Left forelimb (tissue), 1 donor: ENCODE measurements at places on chromosomes 5 and 9.

DNA sequence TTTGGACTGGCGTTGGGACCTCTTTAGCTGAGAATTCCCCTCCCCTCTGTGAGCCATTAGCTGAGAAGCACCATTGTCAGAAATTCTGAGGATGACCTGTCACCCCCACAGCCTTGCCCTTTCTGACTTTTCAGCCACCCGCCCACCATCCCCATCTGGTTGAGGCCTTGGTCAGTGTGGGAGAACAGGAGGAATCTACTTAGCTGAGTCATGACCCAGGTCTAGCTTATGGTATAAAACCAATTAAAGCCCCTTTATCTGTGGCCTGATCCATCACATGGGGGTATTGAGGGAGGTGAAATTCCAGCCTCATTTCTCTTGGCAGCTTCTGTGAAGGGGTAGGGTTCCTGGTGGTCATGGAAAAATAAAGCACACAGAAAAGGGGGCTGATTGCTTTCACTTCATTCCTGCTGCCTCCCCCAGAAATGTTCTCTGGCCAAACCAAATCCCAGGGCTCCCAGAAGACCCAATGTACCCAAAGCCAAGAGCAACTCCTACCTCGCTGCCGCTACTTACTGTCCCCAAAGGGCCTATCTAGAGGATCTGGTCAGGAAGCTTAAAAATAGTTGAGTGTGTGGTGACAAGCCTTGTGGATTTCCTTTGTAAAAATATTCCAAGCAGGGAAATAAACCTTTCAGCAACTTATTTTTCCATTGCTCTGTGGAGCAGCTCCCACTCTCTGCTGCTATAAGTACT is 174.8 kb upstream of the TNC start:
- DNase-seq: no peak

GRCh38 chr9:131559421-131560000 is 14.2 kb downstream of the PRRT1B start:
- DNase-seq: no peak

GRCh38 chr5:6713274-6714225 is at the start of gene TENT4A:
TENT4A (plus strand) TSS chr5:6713432; CDS start chr5:6713984, 552 bp downstream.
- DNase-seq: no peak

DNA sequence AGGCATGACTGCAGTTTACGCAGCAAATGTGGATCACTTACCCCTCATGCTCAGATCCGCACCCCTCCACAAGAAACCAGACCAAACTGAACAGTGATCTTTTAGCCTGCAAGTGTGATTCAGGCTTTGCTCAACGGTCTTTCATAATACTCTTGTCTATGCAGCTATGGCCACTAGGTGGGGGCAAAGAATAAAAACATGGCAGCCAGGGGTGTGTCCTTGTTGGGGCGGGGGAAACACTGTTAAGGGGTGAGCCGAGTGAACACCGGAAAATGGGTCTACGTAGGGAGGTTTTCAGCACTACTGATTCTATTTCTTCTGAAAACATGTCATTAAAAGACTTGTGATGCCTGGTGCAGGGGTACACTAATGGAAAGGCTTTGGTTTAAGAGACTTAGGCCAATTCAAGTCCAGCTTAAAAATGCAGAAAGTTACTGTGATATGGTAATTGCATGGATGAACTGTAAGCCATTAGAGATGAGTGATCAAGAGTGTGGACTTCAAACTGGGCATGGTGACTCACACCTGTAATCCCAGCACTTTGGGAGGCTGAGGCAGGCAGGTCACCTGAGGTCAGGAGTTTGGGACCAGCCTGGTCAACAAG is 49.9 kb upstream of the GPR151 start:
- no peak for DNase-seq

- DNase-seq: no peak
These were observed 1.2 kb downstream of the RIC1 start for GRCh38 chr9:5630081-5630507.

- DNase-seq: no peak
These were observed 830 bp downstream of the S100Z start for GRCh38 chr5:76850543-76851145.

GRCh38 chr5:64505769-64506566 is at the start of gene RGS7BP:
RGS7BP (plus strand) TSS chr5:64506015; CDS start chr5:64506625, 610 bp downstream.
- DNase-seq: peak; percentile 79

DNA sequence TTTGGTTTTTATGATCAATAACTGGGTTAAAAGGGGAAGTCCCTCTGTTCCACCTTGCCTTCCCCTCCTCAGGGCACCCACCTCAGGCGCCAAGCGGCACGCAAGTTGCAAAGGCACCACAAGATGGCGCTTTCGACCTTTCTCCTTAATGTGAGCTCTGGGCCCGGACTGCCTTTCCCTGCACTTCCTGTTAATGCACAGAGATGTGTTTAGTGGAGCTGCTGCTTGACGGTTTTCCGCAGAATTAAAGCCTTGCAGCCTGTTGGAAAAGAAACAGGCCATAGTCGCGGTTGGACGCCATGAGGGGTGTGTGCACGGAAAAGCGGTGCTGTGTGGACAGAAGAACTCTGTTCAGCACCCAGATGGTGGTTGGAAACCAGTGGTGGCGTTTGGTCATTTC is 17.9 kb downstream of the CXCL14 start:
- peak; percentile 85 for DNase-seq

DNA sequence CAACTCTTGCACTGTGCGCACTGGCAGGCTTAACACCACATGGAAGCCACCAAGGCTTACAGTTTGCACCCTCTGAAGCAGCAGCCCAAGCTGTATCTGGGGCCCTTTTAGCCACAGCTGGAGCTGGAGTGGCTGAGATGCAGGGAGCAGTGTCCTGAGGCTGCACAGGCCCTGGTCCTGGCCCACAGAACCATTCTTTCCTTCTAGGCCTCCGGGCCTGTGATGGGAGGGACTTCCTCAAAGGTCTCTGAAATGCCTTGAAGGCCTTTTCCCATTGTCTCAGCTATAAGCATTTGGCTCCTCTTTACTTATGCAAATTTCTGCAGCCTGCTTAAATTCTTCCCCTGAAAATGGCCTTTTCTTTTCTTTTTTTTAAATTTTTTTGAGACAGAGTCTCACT is 104.4 kb upstream of the CPLX2 start:
- DNase-seq: no peak

GRCh38 chr5:75260708-75261107 is 24.0 kb upstream of the ANKRD31 start:
- DNase-seq: no peak

GRCh38 chr5:154199671-154200220 is 9.2 kb downstream of the GALNT10 start:
- DNase-seq: no peak

DNA sequence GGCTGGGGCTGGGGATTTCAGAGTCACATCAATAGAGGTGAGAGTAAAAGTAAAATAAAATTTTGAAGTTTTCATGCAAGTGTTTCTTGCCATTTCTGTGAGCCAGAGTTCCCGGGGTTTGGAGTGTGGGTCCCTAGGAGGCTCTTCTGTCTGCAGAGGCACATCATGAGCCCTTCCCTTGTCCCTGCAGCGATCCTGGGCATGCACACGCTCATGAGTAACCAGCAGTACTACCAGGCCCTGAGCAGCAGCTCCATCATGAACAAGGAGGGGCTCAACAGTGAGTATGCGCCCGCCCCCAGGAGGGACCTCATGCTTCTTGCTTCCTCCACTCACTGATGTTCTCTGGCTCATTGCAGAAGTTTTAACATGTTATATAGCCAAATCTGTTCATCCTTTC is 61.1 kb downstream of the TMOD1 start:
- DNase-seq: peak; percentile 47

DNA sequence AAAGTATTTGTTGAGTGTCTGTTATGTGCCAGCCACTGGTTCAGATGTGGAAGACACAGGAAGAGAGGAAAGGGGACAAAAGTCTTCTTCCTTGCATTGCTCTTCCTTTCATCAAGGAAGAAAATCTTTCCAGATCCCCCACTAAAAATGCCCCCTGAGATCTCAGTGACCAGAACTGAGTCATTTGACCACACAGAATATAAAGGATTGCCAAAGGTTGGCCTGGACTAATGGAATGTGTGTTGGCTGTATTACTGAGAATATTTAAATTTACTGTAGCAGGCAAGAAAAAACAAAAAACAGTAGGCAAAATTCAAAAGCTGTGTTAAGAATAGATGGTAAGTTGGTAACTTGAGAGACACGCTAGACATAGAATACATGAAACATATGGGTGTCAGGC is 10.0 kb upstream of the SEPTIN8 start:
- DNase-seq: no peak

DNA sequence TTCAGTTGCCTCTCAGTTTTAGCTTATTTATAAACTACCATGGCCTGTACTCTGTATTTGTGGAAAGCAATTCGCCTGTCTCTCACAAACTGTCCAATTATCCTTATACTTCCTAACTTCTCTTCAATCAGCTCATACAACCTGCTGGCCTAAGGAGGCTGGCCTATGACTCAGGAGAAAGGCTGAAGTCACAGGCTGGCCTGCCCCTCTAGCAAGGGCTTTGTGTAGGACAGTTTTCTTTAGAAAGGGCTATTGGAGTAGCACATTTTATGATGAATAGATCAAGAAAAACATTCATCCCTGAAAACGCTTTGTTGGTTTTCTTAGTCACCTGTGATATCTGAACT is 988.7 kb upstream of the ARRDC3 start:
- no peak for DNase-seq

DNA sequence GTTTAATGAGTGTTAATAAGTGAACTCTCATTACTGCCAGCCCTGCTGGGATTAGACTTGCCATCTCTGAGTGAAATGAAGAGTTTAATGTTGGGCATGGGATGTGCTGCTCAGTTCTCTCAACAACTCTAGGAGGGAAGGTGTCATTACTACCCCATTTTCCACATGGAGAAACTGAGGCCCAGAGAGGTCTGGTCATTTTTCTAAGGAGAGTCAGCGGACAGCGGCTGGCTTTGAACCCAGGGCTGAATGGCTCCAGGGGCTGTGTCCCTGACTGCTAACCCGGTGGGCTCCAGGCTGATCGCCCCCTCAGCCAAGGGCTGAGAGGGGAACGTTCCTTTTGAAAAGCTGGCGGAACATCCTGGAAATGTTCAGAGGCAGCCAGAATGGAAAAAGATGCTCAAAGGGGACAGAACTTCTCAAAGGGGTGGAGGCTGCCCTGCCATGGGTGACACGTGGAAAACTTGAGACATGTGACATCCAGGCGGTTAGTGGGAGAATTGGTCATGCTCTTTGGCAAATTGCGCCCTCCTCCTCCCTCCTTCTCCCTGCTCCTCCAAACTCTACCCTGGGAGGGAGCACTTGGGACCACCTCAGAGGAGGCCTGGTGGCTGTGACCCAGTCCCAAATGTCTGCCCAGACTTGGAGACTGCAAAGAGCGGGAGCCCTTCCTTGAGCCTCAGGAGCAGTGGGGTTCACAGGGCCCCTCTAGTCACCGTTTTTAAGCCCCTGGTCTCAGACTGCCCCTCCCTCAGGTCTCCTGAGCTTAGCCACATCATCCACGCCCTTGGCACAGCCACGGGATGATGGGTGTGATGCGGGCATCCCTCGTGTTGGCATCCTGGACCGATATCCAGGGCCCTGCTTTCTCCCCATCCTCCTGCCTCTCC is 28.7 kb downstream of the DNM1 start:
- DNase-seq: no peak

GRCh38 chr9:101618698-101619097 is 23.9 kb upstream of the PPP3R2 start:
- DNase-seq: no peak

GRCh38 chr5:123800640-123801039 is 288.7 kb downstream of the CSNK1G3 start:
- DNase-seq: no peak

DNA sequence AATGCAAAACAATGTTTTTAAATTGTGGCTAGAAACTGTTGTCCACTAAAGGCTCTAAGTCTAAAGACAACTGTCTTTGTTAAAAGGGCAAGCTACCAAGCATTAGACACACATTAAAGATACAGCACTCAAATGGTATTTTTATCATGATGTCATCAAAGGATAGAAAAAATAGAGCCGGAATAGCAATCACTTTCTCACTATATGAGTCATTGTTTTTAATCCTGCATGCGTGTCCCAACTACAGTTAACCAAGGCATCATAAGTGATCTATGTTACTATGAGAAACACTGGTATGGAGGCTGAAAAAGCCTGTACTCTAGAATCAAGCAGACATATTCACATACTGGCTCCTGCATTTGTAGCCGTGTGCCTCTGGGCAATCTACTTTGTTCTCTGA is 1.9 kb upstream of the PJA2 start:
- DNase-seq: no peak

GRCh38 chr5:93620487-93621326 is 37.7 kb downstream of the NR2F1 start:
- peak; percentile 71 for DNase-seq

DNA sequence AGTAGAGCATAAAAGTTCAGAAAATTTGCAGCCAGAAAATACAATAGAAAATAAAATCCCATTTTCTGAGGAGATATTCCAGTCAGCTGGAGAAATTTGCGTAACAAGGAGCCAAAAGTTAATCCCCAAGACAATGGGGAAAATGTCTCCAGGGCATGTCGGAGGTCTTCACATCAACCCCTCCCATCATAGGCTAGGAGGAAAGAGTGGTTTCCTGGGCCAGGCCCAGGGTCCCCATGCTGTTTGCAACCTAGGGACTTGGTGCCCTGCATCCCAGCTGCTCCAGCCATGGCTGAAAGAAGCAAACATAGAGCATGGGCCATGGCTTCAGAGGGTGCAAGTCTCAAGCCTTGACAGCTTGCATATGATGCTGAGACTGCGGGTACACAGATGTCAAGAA is 255.0 kb downstream of the DTWD2 start:
- no peak for DNase-seq

- DNase-seq: no peak
These were observed 868.1 kb upstream of the CDH9 start for GRCh38 chr5:27906481-27906880.

GRCh38 chr5:147668385-147668784 is 114.1 kb downstream of the JAKMIP2 start:
- DNase-seq: no peak

DNA sequence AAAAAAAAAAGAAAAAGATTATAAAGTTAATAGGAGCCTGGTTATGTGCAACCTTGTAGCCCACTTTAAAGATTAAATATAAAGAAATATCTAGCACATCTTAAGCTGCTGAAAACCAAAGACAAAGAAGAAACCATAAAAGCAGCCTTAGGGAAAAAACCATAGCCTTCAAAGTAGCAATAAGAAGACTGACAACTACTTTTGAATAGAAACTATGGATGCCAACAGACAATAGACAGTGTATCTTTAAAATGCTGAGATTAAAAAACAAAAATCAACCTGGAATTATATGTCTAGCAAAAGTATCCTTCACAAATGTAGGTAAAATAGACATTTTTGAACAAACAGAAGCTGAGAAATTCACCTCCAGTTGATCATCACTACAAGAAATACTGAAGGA is 3.4 kb upstream of the KIF12 start:
- DNase-seq: no peak

GRCh38 chr5:31365776-31366175 is 166.1 kb downstream of the DROSHA start:
- DNase-seq: no peak

DNA sequence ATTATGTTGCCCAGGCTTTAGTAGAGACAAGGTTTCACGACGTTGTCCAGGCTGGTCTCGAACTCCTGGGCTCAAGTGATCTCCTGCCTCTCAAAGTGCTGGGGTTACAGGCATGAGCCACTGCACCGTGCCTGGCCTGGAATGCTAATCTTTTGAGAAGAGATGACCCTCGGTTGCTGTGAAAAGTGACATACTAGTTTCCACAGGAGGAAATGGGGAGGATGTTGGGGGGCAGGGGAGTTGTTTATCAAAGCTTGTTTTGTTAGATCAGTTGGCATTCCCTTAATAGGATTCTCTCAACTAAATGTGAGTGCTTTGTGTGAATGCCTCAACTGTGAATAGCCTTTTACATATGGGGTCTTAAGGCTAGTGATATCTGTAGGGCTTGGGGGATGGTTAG is 16.4 kb upstream of the MATR3 start:
- no peak for DNase-seq
